ENCODE measurements at places on chromosomes 6 and 20.
A peak's percentile ranks its signal among the peaks of the same experiment; 100 is the strongest.

DNA sequence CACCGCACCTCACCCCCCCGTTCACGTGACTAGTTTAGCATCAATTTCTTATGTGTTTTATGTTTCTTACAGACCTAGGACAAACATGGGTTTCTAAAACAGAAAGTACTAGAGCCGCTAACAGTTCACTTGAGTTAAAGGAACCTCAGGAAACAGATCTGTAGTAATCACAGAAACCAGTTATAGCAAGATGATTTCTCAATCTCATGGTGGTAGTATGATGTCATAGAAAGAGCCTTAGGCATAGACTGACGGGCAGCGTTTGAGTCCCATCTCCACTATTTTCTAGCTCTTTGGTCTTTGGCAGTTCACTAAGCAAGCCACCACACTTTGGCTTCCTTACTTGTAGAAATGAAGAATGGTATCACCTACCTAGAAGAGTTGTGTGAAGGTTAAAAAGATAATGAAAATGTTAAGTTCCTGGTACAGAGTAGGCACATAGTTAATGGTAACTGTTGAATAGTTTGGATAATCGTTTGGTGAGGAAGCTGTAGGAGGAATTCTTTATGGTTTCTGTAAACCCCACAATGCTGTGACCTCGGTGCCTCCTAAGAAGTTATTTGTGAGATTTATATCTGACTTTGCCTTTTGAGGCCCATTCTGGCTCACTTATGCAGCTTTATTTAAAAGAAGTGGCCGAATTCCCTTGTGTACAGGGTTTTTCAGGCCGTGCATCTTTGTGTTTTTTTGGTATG, 21.3 kb downstream of the CTNNBL1 start:
- DNase-seq: no peak

DNA sequence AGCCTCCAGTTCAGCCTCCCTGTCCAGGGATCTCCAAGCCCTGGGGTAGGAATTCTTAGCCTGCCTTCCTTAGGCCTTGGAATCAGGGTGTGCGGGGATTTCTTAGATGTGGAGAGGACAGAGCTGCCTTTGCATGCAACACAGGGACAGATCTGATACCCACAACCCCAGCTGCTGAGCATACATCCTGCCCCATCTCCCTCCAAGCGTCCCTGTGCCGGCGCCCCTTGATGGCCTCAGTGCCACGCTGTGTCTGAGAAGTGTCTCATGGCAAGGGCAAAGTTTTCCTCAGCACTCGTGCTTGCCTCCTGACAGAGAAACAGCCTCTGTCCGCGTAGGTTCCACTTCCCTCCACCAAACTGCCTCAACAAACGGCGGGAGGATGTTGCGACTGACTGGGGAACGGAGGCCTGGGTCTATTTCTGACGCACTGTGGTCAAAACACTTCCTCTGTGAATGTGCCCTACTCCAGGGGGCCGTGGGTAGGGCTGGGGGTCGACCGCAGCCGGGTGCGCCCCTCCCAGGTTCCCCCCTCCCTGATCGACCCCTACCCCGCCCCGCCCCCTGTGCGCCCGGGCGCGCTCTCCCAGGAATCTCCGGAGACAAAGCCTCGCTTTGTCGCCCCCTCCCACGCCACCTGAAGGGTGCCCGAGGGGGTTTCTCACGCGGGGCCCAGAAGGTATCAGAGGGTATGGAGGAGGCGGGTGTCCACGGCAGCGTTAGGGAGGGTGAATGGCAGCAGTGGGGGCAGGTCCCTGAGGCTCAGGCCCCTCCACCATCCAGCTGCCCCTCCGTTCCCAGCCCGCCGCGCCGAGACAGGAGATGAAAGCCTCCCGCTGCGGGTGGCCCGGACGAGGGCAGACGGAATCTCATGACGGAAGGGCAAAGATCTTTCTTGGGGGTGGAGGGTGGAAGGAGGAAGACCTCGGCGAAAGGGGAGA, 806 bp downstream of the MICAL1 start:
- DNase-seq: peak; percentile 68

- DNase-seq: no peak
These were observed 33.4 kb downstream of the PREX1 start for GRCh38 chr20:48794360-48794759.

- DNase-seq: no peak
These were observed 13.6 kb downstream of the SLC2A10 start for GRCh38 chr20:46723039-46723438.

Measured in GM12891 (cell line).